ENCODE measurements at places on chromosomes 2 and 18.

GRCh38 chr2:50529600-50530218, 502.2 kb downstream of the NRXN1 start:
- DNase-seq, result no peak

DNA sequence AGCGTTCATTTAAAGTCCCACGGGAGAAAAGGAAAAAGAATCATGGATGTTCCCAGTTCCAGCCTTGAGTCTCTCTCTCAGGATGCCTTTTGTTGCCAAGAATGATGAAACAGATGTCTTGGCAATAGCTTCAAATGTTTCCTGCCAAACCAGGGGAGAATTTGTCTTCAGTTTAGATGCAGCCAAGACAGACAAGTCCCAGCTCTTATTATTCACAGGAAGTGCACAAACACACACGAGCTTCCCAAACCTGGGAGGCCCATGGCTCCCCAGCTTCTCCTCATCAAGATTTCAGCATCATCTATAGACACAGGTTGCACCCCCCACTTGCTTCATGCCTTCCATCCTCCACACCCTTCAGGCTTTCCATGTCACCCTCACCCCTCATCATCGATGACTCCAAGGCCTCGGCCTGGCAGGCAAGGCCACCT, 45.9 kb downstream of the HS1BP3 start:
- DNase-seq, result no peak

GRCh38 chr2:204722207-204722606, 176.9 kb downstream of the PARD3B start:
- DNase-seq, result no peak

GRCh38 chr2:176234156-176234555, 35.1 kb upstream of the MTX2 start:
- no peak for DNase-seq

GRCh38 chr2:9380702-9381628, 42.4 kb downstream of the ITGB1BP1 start:
- DNase-seq, result no peak

GRCh38 chr2:96305979-96306308, 598 bp upstream of the SNRNP200 start:
- no peak for DNase-seq

GRCh38 chr18:46754661-46755292, 2.1 kb downstream of the ST8SIA5 start:
- no peak for DNase-seq

GRCh38 chr18:22066083-22066485, 103.3 kb upstream of the GATA6 start:
- no peak for DNase-seq

- DNase-seq, result no peak
These were observed 489.1 kb downstream of the ZEB2 start for GRCh38 chr2:144030791-144031190.

DNA sequence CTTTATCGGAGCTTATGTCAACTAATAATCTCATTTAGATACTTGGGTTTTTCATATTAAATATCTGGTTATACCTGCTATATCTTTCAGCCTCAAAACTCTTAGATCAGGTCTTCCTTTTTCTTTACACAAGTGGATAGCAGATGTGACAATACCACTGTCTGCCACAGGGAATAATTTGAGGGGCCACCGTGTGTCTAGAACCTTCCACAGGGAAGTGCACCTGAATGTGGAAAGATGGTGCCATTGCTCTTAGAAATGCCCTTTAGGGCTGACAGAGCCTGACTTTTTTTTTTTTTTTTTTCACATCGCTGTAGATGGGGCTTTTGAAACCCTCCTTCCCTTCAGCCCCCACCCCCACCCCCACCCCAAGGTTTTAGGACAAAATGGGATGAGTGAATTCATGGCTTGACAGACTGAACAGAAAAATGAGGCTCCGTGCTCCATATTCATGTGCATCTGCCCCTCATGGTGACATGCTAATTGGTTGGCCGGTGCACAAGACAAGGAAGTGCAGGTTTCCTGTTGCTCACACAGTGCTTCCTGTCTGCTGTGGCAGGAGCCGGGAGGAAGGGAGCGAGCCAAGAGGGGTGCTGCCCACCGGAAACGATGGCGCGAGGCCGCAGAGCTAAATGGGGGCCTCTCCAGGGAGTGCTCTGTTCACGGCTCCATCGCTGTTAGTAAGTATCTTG, 246.0 kb downstream of the LDLRAD4 start:
- DNase-seq, result peak; percentile 24

DNA sequence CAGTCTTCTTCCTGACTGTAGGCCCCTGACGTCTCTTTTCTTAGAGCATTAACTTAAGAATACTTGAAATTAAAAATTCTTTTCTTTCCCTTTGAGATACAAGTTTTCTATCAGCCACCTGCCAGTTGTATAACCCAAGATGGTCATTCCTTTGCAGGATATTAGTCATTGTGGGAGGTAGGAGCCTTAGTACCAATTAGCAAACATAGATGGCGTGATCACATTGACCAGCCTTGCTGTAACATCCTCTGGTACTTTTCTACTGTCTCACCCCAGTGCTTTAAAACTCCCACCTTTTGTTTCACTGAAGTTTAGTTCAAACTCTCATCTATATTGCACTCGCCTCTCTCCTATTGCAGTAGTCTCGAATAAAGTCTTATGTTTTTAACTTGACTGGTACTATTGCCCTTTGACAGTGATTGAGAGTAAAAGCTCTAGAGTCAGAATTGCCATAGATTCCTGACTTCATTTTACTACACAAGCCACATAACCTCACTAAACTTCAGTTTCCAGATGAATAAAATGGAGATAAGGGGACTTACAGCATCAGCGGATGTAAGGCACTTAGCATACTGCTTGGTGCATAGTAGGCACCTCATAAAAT, 74.1 kb downstream of the VRK2 start:
- DNase-seq, result no peak

- no peak for DNase-seq
These were observed 66.1 kb downstream of the RBBP8 start for GRCh38 chr18:22999212-22999611.

- DNase-seq, result no peak
These were observed 570.1 kb downstream of the PLCL1 start for GRCh38 chr2:198374375-198375082.

- no peak for DNase-seq
These were observed 216.5 kb downstream of the DYSF start for GRCh38 chr2:71669628-71670429.

GRCh38 chr2:229879191-229879950, 42.4 kb downstream of the TRIP12 start:
- DNase-seq, result no peak

DNA sequence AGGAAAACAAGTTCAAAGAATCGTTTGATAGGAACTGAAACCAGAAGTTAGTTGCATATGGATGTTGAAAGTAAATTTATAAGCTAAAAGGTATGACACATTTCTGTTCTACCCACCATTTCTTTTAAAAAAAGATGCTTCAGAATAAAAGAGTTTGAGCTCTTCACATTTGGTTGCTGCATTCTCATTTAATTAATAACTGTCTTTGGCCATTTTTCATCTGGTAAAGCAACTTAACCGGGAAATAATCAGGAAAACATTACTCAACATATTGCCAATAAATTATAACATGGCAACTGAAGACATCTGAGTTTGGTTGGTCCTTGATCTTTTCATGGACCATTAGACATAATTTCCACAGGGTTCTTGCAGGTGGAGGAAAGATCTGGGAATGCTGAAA, 180.2 kb upstream of the TWIST2 start:
- no peak for DNase-seq

- no peak for DNase-seq
These were observed 10.9 kb upstream of the CNRIP1 start for GRCh38 chr2:68330691-68331090.

DNA sequence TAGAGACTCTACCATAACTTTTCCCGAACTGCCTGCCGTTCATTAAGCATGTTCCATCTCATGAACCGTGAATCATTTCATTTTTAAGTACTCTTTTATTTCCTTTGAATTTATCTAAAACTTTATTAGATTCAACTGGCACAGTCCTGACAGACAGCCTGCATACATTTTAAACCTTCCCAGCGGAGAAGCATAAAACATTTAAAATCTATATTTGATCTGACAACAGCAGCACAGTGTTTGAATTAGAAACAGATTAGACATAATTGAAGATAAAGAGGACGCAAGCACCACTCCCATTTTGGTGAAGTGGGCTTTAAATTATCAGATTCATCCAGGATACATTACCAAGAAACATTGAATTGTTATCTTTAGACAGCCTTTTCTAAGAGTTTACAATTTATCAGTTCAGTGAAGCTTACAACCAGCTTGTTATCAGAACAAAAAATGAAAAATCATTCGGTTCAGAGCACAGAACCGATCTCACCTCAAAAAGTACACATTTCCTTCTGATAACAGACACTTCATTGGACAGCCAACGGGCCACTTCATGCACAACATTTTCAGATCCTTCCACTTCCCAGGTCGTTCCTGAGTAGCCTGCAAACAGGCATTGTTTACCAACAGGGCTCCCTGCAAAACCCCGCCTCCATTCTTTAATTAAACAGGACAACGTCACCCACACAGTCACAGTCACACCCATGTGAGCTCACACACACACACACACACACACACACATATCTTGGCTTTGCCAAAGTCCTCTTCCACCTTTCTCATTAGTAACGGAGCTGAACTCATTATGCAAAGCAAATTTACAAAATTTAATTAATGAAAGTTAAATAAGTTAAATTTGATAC, 171.2 kb downstream of the SP3 start:
- DNase-seq, result no peak

DNA sequence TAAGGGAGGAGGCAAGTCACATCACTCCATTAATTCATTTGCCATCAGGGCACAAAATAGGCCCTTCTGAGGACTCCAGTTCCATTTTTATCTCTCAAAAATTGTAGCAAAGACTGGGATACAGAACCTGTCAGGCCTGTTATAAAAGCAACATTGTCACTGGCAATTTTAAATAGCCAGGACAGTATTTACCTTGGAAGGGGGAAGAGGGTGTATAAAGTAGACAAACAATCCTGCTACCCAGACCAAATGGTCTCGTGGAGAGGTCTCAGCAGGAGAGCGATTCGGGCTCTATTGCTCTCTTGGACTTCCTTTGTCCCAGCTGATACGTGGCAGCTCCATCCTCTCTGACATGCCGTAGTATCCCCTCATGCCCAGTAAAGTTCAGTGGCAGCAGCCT, 740.3 kb upstream of the HS6ST1 start:
- no peak for DNase-seq

DNA sequence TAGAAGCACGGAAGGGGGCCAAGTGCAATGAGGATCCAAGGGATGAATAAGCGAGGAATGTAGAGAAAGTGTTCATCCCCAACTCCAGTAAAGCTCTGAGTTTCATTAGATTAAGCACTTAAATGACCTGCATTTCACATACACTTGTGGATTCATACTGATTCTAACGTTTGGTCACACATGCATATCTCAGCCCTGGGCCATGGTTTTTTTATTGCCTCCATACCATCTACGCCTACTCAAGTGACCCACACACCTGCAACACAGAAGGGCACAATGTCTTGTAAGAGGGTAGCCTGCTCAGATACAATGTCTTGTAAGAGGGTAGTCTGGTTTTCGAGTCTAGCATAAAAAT, 566 bp upstream of the MRPS5 start:
- DNase-seq, result no peak

DNA sequence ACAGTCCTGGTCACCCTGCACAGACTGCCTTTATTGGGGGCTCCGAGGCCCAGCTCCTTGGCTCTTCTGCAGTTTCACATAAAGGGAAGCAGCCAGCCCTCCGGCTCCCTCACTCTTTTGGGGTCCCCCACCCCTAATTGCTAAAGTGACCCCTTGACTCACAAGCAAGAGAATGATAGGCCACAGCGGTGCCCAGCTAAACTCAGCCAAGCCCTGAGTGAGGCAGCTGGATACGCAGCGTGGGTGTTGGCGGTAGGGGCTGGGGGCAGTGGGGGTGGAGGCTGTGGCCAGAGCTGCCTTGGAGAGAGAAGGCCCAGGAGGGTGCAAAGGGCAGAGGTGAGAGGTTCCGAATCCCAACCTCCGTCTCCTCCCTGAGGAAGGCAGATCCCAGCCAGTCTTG, 25.5 kb upstream of the ALPP start:
- no peak for DNase-seq

DNA sequence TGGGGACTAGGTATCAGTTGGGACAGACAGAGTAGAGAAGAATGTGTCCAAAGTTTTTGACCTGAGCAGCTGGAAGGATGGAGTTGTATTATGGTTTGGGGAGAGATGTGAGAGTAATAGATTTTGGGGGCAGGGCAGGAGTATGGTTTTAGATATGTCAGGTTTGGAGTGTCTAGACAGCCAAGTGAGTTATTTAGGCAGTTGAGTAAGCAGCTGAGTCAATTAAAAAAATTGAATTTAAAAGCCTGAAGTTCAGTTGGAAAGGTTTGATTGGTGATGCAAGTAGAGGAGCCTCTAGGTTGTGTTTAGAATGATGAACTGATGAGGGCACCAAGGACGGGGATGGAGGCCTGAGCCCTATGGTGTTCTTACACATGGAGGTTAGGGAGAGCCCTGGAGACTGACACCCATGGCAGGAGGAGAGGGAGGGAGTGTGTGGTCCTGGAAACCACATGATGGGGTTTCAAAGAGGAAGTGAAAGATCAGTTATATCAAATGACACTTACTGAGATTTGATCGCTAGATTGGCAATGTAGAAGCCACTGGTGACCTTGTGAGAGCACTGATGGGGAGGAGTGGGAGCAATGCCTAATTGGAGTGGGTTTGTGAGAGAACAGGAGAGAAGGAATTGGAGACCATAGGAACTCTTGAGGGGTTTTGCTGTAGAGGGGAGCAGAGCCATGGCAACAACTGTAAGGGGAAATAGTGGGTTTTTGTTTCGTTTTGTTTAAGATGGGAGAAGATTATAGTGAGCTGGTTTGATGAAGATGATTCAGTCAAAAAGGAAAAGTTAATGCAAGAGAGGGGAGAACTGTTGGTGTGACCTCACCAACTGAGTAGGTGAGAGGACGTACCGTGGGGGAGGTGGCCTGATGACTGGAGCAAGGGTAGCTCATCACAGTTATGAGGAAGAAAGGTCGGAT, 10.3 kb downstream of the ITGA6 start:
- DNase-seq, result no peak

- no peak for DNase-seq
These were observed 256.3 kb upstream of the PKDCC start for GRCh38 chr2:41791523-41791922.

GRCh38 chr2:20361893-20362292, 11.2 kb upstream of the PUM2 start:
- DNase-seq, result no peak

DNA sequence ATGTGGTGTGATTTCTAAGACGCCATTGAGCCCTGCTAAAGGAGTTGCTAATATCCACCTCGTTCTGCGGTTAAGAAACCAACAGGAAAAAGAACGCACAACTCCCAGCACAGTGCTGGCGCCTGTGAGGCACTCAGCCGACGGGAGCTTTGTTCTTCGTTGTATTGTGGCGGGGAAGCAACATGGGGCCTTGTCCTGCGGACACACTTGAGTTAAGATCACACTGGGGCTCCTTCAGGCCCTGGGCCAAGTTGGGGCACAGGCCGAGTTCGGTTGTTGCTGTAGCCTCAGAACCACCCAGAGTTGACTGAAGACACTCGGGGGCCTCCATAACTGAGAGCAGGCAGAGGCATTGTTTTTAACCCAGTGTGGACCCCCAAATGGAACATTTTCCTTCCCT, 30.6 kb upstream of the CD8A start:
- DNase-seq, result no peak

Measured in stimulated activated CD4-positive, alpha-beta T cell treated with anti-CD3 and anti-CD28 coated beads, Interleukin-1b, Interleukin-23, amount 100 ng/mL, for 1 hour (primary cell).